ENCODE measurements at places on chromosomes 7 and 10. TPM values are rescaled to one million over a fixed set of nuclear protein-coding genes. Genes with fewer than 3 reads are reported as not detected.

GRCh38 chr7:78198756-78199155 lies 400.2 kb downstream of the PHTF2 start:
- no peak for DNase-seq

DNA sequence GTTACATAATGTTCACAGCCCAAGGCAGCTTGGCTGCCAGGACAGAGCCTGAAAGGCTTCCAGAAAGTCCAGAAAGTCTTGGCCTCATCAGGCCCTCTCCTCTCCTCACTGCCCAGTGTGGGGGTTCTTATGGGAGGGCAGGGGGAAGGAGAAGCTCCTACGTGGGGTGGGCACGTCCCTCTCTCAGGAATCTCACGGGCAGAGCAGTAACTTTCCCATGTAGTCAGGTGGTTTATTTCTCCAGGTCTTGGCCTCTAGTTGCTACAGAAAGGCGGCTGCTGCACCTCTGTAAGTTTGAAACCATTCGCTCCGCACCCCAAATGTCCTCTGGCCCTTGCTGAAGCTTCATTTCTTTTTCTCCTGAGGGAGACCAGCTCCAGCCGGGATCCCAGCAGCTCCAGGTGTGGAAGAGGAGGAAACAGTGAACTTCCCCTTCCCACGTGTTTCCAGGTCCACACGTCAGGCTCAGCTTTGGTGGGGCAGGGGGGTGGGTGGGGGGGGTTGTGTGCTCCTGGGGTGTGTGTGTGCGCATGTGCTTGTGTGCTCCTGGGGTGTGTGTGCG lies 320.3 kb downstream of the WDR37 start:
- no peak for DNase-seq

DNA sequence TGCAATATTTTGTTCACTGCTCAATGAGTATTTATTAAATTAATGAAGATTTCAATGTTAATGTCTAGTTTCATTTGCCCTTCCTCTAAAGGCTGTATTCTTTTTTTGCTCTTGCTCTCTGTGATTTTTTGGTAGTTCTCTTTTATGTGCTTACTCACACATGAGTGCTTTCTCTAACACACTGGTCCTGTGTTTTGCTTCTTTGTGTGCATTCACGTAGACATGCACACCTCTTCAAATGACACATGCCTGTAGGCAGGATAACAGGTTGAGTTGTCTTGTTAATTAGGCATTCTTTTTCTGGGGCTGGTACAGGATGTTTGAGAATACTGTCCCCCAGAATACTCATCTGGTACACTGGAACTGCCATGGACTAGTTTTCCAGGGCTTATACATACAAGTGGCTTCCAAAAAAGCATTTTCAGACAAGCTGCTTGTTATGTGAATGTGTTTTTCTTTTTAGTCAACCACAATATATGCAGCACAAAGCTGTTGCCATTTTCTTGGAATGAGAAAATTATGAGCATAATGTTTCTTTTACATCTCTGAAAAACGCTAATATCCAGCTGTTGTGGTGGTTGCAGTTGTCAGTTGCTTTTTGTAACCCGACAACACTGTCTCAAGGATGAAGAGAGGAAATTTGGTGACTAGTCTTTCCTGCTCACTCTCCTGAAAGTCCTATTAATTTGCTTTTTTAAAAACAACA lies 416.4 kb downstream of the AUTS2 start:
- DNase-seq: no peak

C7orf57 gene
- 0.33 TPM for total RNA-seq

DNA sequence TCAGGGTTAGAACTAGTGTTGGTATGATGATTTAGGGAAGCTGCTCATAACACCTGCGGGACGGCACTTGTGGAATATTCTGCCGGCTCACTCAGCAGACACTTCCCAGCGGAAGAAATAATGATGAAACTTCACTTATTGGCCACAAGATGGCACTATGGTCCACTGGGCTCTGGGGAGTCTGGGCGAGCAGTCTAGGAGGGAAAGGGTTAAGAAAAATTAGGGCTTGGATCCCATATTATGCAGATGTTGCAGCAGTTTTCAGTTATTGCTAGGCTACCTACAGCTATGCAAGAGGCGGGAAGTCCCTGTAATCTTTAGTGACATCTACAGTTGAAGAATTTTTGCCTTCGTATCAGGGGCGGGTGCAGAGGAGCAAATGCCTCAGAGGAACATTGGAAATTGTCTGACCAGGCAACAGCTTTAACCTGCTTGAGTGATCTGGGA lies 238.7 kb upstream of the PRSS58 start:
- DNase-seq: no peak

GPC2 gene
- 25.1 TPM for total RNA-seq

TMEM229A gene
- total RNA-seq: not detected

GRCh38 chr7:123735539-123735938 lies 13.3 kb downstream of the WASL start:
- DNase-seq: no peak

- DNase-seq: no peak
Observed at GRCh38 chr10:17655567-17656146, 11.7 kb downstream of the STAM start.

NCF1 gene
- 17.9 TPM for total RNA-seq

DNA sequence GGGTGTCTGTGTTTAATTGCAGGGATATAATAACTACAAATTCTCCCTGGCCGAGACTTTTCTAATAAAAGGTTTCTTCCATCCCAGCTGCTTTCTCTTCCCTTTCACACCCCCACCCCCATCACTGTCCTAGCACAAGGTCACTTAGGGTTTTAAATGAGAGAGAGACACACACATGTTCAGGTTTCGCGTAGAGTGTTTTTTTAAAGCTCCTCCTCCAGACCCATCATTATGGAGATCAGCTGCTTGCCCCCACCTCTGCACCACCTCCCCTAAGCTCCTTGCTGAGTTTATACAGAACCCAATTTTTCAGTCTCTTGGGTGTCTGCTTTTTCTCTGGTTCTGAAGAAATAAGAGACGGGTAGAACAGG lies 18.6 kb downstream of the LRMDA start:
- DNase-seq: no peak

TSPAN12 gene
- total RNA-seq: 55.3 TPM

DNA sequence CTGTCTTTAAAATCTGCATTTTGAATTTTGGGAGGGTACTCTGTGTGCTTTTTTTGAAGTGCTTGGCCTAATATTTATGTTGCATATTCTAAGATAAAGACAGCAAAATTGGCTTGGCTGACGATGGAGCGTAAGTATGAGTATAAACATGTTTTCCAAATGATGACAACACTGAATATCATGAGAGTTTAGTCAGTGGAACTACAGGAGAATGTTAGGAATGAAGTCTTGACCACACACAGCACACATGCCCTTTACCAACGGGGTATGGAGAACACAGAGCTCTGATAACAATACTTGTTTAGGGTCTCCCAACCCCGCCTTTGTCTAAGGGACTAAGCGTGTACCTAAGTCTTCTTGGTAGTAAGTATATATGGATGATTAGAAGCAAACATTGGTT lies 253.9 kb upstream of the FZD8 start:
- no peak for DNase-seq

NPFFR1 gene
- 0.22 TPM for total RNA-seq

DNA sequence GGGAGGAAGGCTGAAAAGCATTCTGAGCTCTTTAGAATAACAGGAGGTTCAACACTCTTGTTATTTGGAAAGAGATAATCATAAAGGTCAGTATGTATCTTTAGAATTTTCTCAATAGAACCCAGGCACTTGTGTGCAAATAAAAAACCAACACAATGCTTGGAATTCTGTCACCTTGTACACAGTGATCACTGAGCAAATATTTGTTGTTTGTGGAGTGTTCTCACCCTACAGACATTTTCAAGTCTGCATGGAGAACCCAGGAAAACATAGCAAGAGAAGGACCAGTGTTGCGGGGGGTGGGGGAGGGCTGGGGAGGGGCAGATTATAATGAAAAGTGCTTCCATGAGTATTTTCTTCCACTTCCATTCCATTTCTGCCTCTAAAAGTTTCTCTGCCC lies 87.4 kb downstream of the FAM107B start:
- DNase-seq: no peak

All from upper lobe of left lung (tissue), 6 donors.